ENCODE measurements at places on chromosomes 7 and 10.

GRCh38 chr10:129601737-129602136, 134.7 kb downstream of the MGMT start:
- no peak for DNase-seq

DNA sequence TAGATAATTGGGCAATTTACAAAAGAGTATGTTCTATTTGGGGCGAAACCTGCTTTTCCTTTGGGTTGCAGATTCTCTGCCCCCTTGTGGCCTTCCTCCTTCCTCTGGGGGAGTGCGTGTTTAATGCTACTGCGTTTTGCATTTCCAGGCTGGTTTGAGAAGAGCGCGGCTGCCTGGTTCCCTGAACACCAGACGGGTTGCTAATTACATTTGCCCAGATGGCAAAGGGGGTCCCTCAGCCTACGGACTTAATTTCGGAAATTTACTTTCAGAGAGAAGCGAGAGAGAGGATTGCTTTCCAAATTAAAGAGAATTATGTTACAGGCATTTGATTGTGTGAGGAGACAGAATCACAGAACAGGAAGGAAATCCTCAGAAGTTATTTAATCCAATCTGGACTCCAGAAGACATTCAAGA, 91.9 kb upstream of the JAZF1 start:
- DNase-seq: peak; percentile 37

- DNase-seq: peak; percentile 19
Observed at GRCh38 chr10:12782537-12782936, 219.0 kb downstream of the CCDC3 start.

DNA sequence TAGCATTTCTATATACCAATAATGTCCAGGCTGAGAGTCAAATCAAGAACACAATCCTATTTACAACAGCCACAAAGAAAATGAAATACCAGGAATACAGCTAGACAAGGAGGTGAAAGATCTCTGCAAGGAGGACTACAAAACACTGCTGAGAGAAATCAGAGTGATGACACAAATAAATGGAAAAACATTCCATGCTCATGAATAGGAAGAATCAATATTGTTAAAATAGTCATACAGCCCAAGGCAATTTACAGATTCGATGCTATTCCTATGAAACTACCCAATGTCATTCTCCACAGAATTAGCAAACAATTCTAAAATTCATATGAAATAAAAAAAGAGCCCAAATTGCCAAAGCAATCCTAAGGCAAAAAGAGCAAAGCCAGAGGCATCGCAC, 116.8 kb upstream of the ZNF32 start:
- no peak for DNase-seq

- no peak for DNase-seq
Observed at GRCh38 chr7:81473236-81473635, 296.6 kb downstream of the HGF start.

GRCh38 chr7:5679048-5679812, 102.2 kb downstream of the RNF216 start:
- no peak for DNase-seq

DNA sequence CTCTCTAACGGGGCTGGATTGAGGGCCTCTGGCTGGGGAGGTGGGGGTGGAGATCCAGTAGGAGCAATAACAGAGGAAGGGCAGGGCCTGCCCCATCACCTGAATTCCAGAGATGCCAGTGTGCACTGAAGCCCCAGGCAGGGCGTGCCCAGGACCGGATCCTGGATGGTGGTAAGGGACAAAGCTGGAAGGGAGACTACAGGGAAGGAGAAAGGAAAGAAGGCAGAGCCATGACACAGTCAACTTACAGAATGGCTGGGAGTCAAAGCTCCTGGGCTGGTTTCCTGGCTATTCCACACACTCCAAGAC, 666 bp downstream of the TMEM139 start:
- no peak for DNase-seq

DNA sequence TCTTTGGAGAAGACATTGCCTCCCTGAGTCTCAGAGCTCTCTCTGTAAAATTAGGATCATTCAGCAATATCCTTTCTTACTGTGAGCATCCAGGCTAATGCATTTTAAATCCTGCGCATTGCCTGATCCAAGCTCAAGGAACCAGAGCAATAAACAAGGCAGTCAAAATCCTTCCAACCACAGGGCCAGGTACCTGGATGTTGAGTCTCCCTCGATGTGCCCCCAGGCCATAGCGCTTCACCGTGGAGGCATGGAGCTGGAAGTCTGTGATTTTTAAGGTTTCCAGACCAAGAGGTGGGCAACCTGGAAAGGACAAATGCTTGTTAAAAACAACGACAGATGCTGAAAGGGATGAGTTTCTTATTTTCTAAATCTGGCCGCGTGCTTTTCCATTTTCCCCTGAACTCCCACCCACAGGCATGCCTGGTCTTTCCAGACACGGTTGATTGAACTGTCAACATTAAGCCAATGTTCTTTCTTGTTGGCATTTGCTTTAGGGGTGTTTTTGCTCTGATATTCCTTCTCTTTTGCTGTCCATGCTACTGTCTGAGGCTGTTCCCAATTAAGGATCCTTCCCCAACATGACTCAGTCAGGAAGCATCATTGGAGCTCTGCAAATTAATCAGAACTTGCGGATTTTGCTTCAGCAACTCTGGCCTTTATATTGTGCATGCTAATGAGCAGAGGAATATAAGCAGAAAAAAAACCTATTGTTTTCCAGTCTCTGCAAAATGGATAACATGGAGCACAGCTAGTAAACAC, 29.0 kb downstream of the CPXM2 start:
- no peak for DNase-seq

DNA sequence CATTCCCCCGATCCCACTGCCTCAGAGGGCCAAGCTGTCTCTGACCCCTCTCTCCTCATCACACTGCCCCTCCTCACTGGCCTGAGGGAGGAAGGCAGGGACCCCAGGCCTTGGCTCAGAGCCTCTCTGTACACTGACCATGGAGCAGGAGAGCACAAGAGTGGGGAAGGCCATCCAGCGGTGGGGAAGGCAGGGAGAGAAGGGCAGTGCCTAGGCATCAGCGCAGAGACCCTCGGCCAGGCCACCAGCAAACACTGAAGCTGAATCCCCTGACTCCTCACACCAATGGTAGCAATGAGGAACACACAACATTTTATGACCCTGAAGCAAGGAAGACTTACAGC, 14.8 kb downstream of the OGDHL start:
- no peak for DNase-seq

DNA sequence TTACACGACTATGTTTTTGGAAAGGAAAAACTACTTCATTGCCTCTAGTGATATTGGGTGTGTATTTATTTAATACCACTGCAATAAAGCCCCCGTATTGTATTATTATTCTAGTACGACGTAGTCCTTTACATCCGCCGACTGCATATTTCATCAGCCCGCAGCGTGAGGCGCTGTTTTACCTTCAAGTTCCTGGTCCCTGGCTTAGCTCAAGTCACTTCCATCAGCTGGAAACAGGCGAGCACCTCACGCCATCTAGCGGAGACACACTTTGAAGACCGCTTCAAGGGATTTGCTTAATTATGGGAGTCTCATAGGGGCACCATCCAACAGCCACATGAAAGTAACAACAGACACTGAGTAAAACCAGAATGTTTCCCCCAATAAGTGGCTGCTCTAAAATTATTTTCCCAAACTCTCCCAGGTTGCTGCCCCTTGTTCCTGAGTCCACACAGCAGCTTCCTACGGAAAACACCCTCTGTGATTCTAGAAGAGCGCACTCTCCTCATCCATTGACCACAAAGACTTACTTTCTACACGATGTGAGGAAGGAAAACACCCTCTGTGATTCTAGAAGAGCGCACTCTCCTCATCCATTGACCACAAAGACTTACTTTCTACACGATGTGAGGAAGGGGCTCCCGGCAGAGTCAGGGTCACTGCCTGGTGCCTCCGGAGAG, 15.7 kb upstream of the ITIH2 start:
- peak; percentile 82 for DNase-seq

GRCh38 chr10:131206111-131206995, 105.2 kb downstream of the TCERG1L start:
- DNase-seq: no peak

DNA sequence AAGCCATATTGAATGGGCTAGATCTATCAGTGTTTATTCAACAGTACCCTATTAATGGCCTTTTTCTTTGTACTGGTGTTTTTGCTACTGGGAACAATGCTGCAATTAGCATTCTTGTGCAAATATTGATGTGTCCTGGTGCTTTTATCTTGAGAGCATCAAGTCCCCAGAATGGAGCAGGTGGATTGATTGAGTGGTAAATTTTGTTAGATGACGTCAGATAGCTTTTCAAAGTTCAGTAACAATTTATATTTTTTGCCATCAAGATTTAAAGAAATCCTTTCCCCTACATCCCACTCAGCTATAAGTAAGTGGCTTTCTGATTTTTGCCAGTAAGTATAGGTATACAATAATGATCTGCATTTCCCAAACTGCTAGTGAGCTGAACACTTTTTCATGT, 63.4 kb upstream of the SYPL1 start:
- no peak for DNase-seq

GRCh38 chr7:94612661-94613060, 43.3 kb downstream of the SGCE start:
- DNase-seq: no peak

- DNase-seq: no peak
Observed at GRCh38 chr10:57593983-57594573, 673.6 kb downstream of the IPMK start.

GRCh38 chr7:16563281-16564022, 36.8 kb downstream of the LRRC72 start:
- peak; percentile 20 for DNase-seq

- no peak for DNase-seq
Observed at GRCh38 chr7:156080596-156080995, 268.3 kb upstream of the SHH start.

- peak; percentile 75 for DNase-seq
Observed at GRCh38 chr10:101467286-101467770, 113.4 kb downstream of the BTRC start.

GRCh38 chr7:129295015-129295423, 70.2 kb downstream of the AHCYL2 start:
- DNase-seq: no peak

GRCh38 chr10:8978100-8978499, 923.6 kb downstream of the GATA3 start:
- DNase-seq: no peak

GRCh38 chr7:97004247-97005182, 838 bp upstream of the DLX6 start:
- DNase-seq: no peak

DNA sequence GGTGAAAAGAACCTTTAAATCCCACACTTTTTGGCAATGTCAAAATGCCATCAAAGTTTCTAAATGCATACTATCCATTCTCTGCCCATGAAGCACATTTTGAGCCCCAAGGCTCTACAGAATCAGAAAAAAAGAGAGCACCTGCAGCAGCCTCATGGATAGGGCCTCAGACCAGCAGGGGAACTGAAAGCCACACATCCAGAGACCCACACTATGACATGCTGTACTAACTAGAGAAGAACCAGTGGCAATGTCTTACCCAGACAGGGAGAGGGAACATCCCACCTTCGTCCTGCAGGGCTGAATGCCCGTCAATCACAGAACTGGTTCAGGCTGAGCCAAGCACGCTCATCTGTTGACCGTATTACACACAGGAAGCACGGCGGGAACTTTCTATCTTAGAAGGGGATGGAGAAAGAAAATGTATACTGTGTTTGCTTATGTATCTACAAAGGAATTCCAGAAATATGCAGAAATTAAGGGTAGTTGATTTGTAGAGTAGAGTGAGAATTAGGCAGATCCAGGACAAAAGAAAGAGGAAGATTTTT, 237.2 kb downstream of the GLI3 start:
- DNase-seq: no peak

- no peak for DNase-seq
Observed at GRCh38 chr10:132783940-132784865, 1.7 kb downstream of the NKX6-2 start.

DNA sequence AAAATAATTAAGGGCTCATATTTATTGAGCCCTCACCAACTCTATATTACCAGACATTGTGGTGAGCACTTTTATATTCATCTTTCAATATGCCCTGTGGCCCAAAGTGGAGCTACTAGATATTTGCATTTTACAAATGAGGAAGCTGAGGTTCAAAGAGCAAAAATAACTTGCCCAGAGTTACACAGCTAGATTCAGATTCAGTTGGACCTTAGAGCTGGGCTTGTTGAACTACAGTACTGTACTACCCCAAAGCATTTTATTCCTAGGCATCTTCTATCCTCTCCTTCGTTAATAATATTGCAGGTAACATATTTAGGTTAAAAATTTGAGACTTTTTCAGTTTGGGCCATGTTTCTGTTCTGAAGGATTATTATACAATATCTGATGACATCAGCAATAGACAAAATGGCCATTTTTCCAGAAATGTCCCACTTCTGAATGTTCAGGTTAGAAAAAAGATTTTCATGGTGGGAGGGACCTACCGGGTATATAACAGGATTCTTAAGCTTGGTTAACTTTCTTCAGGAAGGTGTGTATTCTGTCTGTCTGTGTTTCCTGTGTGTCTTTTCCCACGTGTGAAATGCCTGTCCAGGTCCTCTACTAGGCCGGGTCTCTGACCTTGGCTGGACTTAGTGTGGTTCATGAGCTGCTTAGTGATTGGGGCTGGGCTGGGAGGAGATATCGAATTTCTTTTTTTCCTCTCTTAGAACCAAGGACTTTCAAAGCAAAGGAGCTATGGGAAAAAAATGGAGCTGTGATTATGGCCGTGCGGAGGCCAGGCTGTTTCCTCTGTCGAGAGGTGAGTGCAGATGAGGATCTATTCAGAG, 13.6 kb downstream of the PRXL2A start:
- DNase-seq: no peak

GRCh38 chr7:155448632-155449007, 9.3 kb upstream of the EN2 start:
- no peak for DNase-seq

DNA sequence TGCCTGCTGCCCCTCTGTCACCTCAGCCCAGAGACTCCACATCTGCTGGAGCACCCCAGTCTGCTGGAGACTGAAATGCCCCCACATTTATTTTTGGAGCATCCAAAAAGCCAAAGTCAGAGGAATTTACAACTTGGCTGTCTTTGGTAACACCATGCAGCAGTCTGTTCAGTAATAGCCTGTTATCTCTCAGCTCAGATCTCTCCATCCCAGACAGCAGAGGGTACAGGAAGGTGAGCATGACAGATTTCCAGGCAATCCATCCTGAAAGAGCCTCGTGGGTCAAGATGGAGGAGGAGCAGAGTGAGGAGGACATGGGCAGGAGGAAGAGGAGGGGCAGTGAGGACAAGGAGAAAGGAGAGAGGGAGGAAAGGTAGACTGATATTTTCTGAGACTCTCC, 55.9 kb downstream of the GRID1 start:
- no peak for DNase-seq

DNA sequence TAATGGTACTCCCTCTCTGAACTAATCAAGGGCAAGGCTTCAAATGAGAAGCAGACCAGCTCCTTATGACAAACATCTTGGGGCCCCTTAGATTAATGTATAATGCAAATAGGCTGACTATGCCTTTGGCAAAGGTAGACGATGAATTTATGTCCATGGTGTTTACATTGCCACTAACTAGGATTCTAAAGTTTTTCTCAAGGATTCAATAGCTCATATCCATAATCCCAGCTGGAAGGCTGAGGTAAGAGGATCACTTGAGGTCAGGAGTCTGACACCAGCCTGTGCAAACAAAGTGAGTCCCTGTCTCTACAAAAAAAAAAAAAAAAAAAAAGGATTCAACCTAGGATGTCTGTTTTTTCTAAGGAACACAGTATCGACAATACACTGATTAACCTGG, 96.5 kb downstream of the ORC5 start:
- no peak for DNase-seq

Measured in CD4-positive, alpha-beta T cell treated with Interleukin-17A for 1 hour (primary cell).